ENCODE measurements at places on chromosomes 7 and 10.

DNA sequence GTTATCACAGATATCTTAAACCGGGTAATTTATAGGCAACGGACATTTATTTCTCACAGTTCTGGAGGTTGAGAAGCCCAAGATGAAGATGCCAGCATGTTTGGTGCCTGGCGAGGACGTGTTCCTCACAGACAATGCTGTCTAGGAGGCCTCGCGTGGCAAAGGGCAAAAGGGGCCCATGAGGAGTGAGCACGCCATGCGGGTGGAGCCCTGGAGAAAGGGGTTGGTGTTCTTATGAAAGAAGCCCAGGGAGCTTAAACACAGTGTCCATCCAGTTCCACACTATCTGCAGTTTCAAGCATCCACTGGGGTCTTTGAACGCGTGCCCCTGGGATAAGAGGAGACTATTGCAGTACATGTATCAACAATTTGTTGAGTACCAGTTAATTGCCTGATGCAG lies 51.4 kb downstream of the CXCL12 start:
- no peak for DNase-seq

DNA sequence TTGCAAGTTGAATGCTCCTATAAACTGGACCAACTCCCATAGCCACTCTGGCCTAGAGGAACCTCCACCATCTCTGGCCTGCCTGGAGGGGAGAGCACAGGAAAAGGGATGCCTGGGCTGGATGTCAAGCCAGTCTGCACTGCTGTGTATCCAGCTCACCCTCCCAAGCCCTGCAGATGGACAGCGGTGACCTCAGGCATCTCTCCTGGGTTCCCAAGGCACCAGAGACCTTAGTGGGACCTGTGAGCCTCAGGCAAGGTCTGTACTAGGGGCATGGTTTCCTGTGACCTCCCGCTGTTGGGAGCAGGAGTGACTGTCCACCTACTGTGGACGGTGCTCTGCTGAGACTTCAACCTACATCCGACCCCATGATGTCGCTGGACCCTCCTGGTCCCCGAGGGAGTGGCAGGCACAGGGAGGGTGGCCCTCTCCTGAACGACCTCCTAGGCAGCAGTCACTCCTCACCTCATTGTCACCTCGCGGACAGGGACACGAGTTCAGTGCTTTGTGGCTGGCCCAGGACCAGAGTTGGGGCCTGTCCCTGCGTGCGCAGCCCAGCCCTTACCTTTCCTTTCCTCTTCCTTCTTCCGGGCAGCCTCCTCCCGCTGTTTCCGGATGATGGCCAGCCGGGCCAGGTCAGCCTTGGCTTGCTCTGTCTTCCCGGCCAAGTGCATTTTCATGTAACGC lies 11.0 kb downstream of the PDAP1 start:
- no peak for DNase-seq

- no peak for DNase-seq
These were observed 24.1 kb downstream of the GBX1 start for GRCh38 chr7:151143261-151144015.

GRCh38 chr7:157276091-157276561 lies 60.7 kb upstream of the DNAJB6 start:
- no peak for DNase-seq

DNA sequence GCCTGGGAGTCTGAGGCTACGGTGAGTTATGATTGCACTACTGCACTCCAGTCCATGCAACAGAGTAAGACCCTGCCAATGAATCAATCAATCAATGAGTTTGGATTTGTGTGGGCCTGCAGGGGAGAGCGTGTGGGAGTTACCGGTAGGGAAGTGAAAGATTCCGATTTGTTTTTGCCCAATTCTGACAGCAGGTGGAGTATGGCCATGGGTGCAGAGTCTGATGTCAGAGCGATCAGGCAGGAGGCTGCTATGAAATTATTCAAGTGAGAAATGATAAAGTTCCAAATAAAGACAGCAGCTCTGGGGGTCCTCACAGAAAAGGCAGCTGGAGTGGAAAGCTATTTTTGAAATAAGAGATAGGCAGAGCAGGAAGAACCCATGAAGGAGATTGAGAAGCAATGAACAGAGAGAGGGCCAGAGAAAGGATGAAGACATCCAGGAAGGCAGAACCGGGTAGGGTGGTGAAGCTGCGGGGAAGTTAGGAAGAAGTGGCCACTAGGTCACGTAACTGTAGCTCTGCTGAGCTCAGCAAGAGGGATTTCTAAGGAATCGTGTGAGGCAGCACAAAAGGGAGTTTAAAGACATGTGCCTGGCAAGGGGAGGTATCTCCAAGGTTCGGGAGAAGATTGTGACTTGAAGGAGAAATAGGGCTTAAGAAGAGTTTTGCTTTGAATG lies 93.7 kb upstream of the NMT2 start:
- no peak for DNase-seq

- no peak for DNase-seq
These were observed 130.4 kb downstream of the CUL2 start for GRCh38 chr10:34959786-34960185.

DNA sequence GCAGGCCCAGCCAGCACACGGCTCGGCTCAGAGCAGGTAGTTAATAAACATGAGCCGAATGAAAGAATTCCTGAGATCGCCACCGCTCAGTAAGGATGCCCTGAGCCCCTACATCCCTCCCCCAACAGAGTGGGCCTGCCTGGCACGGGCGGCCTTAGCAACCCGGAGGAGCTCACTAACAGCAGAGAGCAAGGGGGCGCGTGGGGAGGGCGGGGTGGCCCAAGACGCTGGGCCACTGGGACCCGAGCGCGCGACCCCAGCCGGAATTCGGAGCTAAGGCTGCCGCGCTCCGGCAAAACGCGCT lies 403 bp upstream of the ENO4 start:
- DNase-seq: no peak

- no peak for DNase-seq
These were observed 131.5 kb upstream of the SP8 start for GRCh38 chr7:20918156-20918555.

DNA sequence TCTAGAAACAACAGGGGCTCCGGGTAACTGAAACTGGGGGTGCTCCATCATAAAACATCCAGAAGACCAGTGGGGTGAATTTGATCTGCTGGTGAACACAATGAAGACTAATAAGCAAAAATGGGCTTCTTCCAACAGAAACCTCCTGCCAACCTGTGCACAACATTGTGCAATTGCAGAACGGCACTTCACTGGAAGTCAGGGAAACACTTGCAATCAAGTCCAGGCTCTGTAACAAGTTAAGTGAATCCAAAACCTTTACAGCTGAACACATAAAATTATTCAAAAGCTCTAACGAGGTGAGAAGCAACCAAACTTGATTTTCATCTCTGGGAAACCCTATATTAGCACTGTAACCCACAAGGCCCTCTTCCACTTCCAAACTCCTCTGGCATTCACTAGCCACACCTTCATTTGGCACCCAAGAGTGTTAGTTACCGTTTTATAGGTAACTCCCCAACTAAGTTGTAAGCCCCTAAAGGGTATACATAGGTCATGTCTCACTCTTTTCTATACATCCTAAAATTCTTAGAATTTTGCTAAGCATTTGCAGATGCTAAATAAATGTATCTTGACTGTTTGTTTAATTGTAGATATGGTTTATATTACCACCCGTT lies 22.0 kb downstream of the IMMP2L start:
- DNase-seq: no peak

DNA sequence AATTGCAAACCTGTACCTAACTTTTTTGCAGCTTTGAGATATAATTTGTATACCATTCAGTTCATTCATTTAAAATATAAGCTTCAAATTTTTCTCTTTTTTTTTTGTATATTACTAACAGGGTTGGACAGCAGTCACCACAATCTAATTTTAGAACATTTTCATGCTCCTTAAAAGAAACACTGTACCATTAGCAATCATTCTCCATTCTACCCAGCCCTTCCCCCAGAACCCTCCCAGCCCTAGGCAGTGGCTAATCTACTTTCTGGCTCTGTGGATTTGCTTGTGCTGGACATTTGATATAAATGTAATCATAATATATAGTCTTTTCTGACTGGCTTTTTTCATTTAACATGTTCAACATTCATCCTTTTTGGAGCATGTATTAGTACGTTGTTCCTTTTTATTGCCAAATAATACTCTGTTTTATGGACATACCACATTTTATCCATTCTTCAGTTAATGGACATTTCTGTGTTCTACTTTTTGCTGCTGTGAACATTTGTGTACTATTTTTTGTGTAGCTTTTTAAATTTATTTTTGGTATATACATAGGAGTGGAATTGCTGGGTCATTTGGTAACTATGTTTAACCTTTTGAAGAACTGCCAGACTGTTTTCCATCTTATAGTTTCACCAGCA lies 40.9 kb upstream of the ST7 start:
- no peak for DNase-seq

DNA sequence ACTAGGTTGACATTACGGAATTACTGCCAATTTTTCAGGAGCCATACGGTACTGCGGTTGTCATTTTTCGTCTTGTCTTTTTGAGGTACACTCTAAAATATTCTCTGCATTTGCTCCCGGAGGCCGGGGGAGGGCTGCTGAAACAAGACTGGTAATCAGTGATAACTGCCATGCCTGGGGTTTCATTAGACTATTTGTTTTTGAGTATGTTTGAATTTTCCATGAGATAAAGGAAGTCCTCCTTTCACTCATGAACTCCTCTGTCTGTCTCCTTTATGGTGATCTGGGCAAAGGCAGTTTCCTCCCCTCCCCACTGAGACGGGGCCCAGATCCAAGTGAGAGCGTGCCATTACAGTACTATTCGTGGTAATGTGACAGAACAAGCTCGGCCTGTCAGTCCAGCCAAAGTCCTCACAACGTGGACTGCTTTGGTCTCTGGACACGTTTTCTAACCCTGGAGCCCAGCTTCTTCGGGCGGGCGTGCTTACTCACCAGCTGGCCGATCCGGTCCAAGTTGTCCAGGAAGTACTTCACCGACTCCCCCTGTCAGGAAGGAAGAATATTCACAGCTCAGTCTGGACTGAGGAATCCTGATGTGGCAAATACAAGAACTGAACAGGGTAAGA lies 45.1 kb downstream of the AMZ1 start:
- DNase-seq: no peak

DNA sequence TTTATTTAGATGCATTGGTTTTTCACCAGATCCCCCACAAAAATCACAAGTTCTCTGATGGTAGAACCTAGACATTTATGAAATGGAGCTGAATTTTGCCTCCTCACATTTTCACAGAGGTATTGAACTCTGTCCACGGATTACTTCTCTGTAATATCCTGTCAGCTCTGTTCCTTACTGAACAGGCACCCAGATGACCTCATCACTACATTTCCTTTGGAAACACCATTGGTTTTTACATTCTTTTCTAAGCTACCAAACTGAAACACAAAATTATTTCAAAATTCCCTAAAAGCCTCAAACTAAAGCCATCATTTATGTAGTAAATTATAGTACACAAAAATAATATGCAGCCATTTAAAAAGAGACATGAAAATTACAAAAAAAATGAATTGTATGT lies 98.3 kb upstream of the KCNIP2 start:
- DNase-seq: no peak

GRCh38 chr10:73975388-73975787 lies 22.5 kb upstream of the VCL start:
- no peak for DNase-seq

DNA sequence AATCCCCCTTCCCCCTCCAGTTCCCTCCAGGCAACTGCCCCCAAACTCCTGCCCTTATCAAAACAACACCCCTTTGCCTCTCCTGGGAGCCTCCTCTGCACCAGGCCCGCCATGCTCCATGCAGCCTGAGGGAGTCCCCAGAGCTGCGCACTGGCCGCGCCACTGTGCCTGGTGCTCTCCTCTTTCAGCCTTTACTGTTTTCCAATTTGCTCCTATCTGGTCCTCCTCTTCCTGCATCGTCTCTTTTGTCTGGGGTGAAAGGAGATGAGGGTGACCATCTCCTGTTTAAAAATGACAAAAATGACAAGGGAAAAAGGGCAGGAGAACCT lies 165.8 kb upstream of the ADCY1 start:
- DNase-seq: no peak

- DNase-seq: no peak
These were observed 17.2 kb downstream of the LMBR1 start for GRCh38 chr7:156875766-156876165.

GRCh38 chr7:18145160-18145559 lies 117.5 kb upstream of the PRPS1L1 start:
- DNase-seq: no peak

Data from HS-27A (cell line).